Right ventricle myocardium superior (tissue), 1 donor: ENCODE measurements at places on chromosomes 7 and 10.

DNA sequence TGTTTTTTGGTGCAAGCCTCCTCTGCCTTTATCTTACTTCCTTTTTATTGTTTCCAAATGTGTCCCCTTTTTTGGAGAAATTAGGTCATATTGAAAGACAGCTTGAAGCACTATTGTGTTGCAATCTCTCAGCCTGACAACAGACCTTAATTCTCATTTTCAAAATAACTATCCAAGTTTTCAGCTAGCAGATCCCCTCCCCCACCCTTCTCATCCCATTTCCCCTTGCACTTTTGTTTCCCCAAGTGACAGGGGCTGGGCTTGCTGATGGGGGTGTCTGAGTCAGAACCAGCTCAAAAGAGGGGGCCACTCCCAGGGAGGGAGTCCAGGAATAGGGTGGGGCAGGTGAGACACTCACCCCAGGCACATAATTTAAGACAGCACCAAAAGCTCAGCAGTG lies 75.3 kb downstream of the MKI67 start:
- DNase-seq, result no peak

- DNase-seq, result no peak
Observed at GRCh38 chr10:102581981-102582580, 62.2 kb upstream of the TRIM8 start.

GRCh38 chr10:62617652-62618051 lies 186.9 kb upstream of the ADO start:
- no peak for DNase-seq

- DNase-seq, result no peak
Observed at GRCh38 chr10:13775786-13776775, 189.3 kb downstream of the PRPF18 start.

DNA sequence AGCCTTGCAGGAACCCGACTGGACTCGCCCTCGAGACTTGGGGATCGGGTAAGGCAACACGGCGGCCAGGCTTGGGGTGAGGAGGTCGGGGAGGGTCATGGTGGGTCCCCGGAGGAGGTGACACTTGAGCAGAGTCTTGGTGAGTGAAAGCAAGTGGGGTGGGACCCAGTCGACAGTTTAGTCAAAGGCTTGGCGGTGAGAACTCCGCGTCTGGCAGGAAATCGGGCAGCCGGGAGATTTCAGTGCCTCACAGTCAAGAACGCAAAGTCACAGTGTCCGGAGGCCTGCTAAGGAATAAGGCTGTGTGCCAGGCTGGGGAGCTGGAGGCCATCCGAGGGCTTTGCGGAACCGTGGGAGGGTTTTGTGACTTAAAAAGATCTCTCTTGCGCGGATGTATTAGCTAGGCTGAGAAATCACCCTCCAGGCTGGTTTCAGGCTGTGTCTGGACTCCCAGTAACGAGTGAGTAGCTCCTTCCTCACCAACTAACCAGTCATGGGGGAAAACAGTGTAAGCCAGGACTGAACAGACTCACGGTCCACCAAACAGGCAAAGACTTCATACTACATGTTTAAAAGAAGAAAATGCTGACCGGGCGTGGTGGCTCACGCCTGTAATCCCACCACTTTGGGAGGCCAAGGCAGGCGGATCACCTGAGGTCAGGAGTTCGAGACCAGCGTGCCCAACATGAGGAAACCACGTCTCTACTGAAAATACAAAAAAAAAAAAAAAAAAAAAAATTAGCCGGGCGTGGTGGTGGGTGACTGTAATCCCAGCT lies 613 bp downstream of the AP5Z1 start:
- DNase-seq, result peak; percentile 64

DNA sequence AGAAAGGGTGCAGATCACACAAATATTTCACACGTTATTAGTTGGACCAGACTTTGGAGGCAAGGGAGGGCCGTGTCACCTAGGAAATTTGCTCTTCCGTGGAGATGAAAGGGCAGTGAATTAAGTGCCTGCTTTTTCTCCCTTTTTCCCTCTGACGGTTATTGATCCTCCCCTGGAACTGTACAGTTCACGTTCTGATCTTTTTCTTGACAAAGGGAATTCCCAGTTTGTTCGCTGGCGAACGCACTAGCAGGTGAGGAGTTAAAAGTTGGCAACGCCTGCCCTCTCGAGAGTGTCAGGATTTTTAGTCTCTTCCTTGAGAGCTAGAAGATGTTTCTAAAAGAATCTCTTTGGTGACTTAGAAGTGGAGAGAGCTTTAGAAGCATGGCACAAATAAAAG lies 111.5 kb downstream of the TCF7L2 start:
- DNase-seq, result no peak

DNA sequence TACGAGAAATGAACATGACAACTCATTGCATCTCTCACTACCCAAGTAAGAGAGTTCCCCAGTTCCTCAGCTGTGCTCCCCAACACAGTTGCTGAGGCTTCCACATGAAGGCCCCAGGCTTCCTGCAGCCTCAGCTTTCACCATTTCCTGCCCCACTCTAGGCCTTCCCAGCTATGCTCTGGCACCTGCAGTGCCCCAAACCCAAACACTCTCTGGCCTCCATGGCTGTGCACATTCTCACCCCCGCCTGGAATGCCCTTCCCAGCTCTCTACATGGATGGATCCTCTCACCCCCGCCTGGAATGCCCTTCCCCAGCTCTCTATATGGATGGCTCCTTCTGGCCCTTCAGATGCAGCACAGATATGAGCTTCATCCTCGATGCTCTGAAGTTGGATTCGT lies 61.3 kb downstream of the KIAA1549 start:
- DNase-seq, result no peak

DNA sequence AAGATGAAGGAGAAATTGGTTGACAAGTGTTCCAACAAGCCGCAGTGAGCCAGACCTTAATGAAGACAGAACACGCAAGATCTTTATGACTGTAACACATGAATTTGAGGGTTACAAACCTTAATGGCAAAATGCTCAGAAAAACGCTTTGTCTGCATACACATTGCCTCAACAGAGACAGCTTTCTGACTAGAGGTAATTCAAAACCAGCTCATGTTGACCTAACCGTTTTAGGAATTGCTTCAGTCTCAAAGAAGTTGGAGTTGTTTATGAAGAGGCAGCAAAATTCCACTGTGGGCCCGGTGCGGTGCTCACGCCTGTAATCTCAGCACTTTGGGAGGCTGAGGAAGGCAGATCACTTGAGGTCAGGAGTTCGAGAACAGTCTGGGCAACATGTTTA lies 2.2 kb upstream of the GTF2I start:
- DNase-seq, result no peak

DNA sequence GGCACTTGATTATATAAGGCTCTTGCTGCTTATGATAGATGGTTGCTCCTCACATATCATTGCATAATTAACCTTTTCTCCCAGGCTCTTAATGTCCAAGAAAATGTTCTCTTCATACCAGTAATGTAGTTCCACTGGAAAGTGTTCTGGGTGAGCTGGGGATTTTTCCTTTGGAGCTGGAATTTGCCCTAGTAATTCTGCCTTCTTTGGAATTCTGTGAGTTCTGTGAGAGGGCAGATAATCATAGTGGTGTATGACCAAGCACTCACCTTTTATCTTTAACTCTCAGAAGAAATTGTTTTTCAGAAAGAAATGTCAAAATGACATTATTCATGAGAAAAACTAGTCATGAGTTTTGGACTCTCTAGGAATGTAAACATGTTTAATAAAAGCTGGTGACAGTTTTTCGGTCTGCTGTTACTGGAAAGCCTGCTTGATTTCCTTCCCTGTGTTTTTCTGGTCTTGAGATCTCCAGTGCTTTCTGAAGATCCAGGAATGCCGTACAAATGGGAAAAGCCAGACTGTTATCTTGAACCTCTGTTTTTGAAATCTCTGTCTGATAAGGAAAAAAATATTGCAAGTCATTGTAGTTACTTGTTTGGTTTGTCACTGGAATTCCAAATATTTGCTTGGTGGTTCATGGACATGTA lies 148.3 kb upstream of the PRPS1L1 start:
- DNase-seq, result no peak

GRCh38 chr7:152338561-152338960 lies 97.2 kb downstream of the KMT2C start:
- no peak for DNase-seq

DNA sequence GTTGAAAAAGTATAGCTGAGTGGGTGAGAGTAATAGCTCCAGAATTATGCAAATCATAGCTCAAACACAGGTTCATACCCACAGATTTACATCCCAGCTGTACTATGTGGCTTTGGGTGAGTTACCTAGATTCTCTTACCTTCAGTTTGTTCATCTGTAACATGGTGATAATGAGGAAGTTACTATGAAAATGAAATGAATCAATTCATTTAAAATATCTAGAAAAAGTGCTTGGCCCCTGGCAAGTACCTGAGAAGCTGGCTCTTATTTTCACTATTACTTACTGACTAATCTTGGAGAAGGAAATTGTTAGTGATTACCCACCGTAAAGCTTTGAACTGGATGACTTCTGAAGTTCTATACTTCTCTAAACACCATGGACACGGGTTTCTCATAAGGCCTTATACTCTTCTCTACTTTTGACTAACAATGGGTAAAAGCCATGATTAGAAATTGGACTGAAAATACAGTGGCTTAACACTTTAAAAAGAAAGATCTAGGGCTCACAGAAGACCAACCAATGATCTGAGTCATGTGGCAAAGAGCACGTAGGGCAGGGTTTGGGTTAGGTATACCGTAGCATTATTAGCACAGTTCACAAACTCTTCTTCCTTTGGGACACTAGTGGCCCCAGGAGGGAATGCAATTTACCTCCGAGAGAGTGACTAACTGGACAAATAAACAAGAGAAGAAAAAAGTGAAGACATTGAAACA lies 149.2 kb downstream of the PLPP4 start:
- no peak for DNase-seq

DNA sequence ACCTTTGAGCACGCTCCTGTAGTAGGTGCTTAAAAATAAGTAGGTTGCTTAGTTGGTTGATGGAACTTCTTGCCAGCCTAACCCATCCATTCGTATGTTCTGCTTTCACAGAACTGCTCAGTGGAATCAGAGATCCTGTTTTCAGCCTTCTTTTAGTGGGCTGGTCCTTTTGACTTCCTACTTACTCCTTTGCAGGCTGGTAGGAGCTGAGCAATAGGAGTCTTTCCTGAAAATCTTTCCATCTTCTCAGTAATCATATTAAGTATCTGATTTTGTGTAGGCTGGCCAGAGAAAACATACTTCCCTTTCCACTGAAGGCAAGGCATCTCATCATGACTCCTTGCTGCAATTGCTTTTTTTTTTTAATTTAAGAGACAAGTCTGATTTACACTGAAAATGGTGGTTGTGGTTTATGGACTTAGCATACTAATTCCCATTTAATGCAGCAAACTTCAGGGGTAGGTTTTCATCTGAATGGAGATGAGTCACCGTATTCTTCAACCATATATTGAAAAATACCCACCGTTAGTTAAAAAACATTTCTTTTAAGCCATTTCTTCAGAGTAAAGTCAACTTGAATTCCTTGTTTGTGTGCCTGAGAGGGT lies 208.0 kb downstream of the ZNF365 start:
- no peak for DNase-seq

DNA sequence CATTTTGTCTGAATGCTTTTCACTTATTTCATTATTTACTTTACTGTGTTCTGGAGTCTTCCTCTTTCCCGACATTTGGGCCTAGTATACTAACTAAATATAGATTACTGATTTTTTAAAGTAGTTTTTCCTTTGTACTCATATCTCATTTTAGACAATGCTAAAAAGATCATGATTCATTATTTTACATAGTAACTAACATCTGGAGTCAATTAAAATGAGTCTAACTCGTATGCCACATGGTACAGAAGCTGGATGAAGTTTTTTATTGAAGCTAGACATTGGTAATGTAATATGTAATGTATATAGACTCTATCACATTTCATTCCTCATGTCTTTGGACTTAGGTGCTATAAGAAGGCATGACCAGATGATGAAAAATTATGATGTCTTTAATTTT lies 156.3 kb upstream of the HGF start:
- DNase-seq, result no peak

DNA sequence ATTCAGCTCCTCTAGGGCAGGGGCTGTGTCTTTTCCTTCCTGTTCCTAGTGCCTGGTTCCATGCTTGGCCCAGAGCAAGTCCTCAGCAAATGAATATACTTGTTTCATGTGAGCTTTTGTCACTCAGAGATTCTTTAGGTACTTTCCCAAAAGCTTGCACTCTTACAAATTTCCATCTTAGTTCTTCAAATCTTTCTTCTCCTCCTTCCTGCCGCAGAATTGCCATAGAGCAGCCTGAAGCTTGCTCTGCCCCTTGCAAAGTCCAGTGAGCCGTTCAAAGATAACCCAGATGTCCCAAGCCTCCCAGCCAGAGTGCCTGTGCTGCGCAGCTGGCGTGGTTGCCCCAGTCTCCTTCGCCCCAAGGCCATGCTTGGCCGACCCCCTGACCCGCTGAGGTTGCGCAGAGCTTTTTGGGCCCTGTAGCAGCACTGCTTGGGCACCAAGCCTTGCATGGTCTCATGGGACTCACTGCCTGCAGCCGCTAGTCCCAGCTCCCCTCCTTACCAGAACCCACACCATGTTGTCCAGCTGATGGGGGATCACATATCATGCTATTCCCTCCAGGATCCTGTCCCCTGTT lies 20.7 kb downstream of the CHST3 start:
- DNase-seq, result peak; percentile 70

- DNase-seq, result no peak
Observed at GRCh38 chr7:47794016-47794415, 154.2 kb downstream of the PKD1L1 start.

- DNase-seq, result no peak
Observed at GRCh38 chr7:155831807-155832524, 19.7 kb upstream of the SHH start.

DNA sequence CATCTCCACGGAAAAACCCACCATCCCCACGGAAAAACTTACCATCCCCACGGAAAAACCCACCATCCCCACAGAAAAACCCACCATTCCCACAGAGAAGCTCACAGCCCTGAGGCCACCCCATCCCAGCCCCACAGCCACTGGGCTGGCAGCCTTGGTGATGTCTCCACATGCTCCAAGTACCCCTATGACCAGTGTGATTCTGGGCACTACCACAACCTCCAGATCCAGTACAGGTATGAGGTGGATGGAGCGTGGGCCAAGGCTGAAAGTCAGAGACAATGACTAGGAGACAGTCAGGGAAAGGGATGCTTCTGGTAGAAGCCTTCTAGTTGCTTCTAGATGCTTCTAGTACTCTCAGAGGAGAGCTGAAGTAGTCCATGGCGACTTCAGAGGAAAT lies 19.6 kb downstream of the ZAN start:
- no peak for DNase-seq

DNA sequence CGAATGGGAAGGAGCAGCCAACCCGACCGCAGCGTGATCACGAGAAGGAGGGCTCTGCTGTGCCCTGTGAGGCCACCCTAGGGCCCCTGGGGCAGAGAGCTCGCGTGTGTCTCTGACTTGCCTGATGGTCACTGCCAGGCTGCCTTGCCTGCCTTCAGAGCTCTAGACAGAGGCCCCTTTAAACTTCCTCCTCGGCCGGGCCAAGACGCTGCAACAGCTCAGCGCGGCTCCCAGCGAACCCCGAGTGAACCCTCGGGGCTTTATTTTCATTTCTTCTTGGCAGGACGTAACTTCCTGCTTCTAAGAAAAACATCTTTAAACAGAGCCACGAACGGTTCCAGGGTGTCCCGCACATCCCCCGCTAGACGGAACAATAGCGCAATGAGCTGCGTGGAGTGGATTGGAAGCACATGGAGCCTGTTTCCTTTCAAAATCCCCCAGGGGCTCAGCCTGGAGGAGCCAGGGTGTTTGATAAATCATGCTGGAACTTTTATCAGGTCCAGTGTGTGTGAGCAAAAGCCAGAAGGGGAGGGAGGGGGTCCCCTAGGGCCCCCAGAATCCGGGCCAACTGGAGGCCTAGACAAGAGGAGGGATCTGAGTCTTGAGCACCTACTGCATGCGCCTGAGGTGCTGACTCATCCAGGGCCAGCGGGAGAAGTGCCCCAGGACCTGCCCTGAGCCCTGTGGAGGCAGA lies 134.1 kb upstream of the GDF10 start:
- DNase-seq, result peak; percentile 78
